Stimulated activated CD8-positive, alpha-beta memory T cell treated with anti-CD3 and anti-CD28 coated beads, Interleukin-2, amount 100 ng/mL, for 1 hour (primary cell): ENCODE measurements at places on chromosomes 7 and 10.

DNA sequence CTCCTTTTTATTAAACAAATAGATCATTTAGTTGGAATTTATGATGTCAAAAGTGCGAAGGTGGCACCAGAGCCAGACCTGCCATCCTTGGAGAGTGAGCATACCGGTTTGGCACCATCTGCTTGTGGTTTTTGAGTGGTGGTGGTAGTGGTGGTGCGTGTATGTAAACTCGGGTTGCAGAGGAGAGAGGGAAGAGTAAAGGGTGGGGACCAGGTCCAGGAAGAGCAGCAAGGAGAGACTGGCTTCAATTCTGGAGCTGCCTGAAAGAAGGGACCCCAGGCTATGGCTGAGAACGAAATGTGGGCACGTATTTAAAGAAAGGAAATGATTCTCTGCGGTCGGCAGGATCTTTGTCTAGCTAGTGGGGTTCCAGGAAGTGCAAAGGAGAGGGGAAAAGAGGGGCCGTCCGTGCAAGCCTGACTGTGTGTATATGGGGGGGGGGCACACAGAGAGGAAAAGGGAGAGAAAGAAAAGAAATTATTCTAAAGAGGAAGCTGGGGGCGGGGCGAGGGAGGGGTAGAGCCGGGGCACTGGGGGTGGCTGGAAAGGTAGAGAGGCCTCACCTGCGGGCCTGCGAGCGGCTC is 448 bp upstream of the GOLGA7B start:
- no peak for DNase-seq

DNA sequence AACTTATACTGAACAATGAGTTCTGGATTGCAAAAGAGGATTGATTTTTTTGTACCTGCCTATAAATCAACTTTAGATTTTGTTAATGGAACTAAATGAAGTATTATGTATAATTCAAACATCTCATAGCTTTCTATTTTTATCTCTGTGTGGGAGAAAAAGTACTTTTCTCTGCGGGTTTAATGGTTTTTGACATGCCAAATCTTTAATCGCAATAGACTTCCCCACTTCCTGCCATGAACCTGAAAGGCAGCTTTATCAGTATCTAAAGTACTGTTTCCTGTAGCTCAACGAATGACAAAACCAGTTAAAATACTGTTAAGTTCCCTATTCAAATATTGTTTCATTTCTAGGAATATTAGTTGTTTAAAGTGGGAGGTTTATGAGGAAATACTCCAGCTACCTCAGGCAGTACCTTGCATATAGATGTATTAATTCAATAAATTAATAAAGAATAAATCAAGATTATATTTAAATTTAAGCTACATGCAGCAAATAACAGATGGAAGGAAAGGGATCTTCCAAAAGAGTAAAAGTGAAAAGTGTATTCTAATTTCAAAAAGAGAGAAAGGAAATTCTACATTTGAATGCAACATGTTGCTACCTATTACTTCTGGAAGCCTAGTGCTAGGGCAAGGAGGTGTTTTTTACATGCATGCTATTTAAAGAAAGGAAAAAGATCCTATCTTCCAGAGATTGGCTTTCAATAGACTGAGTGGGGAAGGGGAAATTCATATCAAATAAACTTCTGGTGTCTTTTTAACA is 75.9 kb downstream of the SVOPL start:
- DNase-seq: no peak

DNA sequence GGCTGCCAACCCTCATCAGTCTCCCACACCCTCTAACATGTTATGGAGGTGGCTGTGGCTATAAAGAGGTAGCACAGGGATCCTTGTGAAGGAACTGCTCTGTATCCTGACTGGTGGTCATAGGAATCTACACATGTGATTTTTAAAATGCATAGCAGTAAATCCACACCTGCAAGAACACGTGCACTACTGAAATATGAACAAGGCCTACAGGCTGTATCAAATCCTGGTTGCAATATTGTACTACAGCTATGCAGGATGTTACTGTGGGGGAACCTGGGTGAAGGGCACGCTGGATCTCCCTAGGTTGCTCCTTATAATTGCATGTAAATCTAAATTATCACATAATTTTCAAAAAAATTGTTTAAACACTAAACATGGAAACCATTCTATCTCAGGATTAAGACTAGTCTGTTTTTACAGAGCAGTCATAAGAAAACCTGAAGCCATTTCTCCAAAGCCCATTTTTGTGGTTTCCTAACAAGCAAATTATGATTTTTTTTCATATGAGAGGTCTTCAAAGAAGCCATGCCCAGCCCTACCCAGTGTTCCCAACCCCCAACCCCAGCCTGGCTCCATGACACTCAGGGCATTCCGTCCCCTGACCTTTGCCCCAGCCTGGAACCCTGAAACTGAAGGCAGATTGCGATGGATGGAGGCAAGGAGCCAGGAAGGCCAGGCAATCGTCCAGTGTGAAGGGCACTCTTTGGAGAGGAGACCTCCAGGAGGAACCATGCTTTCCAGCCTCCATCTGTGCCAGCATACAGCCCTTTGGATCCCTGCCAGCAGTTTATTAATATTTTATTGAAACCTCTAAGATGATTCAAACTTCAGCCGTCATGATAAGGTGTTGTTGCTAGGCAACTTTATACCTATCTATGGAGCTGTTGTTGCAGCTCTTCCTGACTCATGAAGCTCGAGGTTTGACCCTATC is 161.0 kb downstream of the GRID1 start:
- no peak for DNase-seq

GRCh38 chr7:154976844-154977243 is 26.1 kb downstream of the PAXIP1 start:
- no peak for DNase-seq

GRCh38 chr7:54846273-54846672 is 87.3 kb upstream of the SEC61G start:
- no peak for DNase-seq

GRCh38 chr10:36538953-36539586 is 586.3 kb upstream of the ANKRD30A start:
- DNase-seq: no peak

DNA sequence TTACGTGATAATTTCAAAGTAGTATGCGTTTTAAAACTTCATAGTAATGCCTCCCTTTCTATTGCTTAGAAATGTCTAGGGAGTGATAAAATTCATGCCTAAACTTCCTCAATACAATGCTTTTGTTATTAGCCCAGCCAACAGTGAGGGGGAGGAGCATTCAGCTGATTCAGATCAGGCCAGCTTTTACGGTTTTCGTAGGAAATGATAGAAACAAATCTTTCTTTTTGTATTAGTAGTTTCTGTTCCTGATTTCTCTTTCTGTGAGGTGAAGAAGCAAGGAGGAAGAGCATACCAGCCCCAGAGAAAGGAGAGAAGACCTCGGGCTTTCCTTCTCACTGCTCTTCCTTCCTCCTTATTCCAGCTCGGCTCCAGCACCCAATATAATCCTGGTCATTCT is 35.2 kb upstream of the ITPRID1 start:
- DNase-seq: no peak

- DNase-seq: no peak
Measured at GRCh38 chr10:112395809-112396530, 22.1 kb downstream of the ACSL5 start.

GRCh38 chr7:159030490-159031134 is 114.1 kb downstream of the VIPR2 start:
- DNase-seq: no peak

GRCh38 chr7:104967088-104967487 is 46.9 kb upstream of the KMT2E start:
- no peak for DNase-seq
